ENCODE measurements at places on chromosomes 6 and 20. TPM values are rescaled to one million over a fixed set of nuclear protein-coding genes. Genes with fewer than 3 reads are reported as not detected.

DNA sequence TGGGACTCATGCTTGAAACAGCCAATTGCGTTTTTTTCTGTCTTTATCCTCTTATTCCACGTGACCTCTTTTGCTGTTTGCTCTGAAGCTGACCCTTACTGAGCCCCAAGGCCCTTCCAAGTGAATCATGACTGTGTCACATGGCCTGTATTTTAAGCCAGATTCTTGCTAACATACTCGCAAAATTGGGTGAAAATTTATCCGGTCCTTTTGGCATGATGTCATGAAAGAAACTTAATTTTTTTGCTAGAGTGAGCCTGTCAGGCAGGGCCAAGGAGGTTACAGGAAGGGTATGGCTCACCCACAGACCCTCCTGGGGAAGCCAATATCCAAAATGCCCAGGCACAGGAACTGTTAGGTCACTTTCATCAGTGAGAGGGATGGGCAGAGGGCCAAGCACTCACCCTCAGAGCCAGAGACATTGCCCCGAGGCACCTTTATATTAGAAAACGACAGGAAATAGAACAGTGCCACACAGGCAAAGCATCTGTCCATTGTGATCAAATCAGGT is 296.7 kb downstream of the CDH26 start:
- H3K36me3 ChIP-seq, result no peaks in the 10 kb centered on the region
- peaks cover 27% of the 10 kb centered on the region for H3K27me3 ChIP-seq
- H3K27ac ChIP-seq, result no peak overlapping the region
- no peak overlapping the region for H3K4me3 ChIP-seq

Gene OR2B2
- total RNA-seq, result not detected

GRCh38 chr6:133551847-133552341 is 310.7 kb downstream of the EYA4 start:
- peaks cover 51% of the 10 kb centered on the region for H3K4me1 ChIP-seq
- no peaks in the 10 kb centered on the region for H3K36me3 ChIP-seq
- H3K27me3 ChIP-seq, result no peaks in the 10 kb centered on the region
- peak overlapping the region; percentile 6 for H3K4me3 ChIP-seq

DNA sequence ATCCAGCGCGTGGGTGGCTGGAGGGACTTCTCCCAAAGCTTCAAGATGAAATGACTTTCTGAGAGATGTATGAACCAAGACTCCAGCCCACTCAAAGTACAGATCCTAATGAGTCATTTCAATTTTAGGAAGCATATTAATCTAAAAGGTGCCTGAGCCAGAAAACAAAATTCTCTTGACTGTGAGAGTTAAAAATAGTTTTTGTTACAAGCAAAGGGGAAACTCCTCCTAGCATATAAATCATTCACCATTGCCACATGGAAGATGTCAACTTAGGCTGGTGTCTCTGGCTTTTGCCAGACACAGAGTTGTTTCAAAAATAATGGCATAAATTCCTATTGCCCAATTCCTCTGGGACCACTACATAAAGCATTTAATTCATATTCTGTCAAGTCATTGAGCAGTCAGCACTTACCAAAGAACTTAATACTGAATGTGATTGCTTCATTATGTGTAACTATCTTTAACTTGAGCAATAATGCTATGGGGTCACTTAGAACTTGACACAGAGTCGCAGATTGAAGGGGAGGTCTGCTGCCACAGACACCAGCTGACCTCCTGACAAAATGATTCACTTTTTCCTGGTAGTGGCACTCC is 280.6 kb downstream of the SLC35F1 start:
- H3K27ac ChIP-seq, result peak overlapping the region; percentile 82
- peaks cover 16% of the 10 kb centered on the region for H3K4me1 ChIP-seq

Gene PRDM13
- not detected for total RNA-seq

DNA sequence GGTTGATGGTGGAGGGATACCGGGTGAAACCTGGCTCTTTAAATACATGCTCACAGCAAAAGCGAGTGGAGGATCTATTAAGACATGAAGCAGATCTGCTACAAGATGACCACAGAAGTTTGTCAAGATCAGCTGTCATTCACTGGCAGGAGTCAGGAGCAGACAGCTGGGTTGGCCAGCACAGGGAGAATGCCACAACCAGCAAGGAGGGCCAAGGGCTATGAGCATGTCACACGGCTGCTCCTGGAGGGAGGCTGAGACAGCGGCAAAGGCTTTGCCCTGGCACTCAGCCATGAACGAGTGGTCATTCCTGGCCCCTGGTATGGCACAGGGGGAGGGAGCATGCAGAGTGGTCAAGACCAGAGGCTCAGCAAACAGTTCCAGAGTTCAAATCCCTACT is 77.6 kb downstream of the POPDC3 start:
- no peak overlapping the region for H3K27ac ChIP-seq
- no peak for DNase-seq
- H3K4me1 ChIP-seq, result no peaks in the 10 kb centered on the region

DNA sequence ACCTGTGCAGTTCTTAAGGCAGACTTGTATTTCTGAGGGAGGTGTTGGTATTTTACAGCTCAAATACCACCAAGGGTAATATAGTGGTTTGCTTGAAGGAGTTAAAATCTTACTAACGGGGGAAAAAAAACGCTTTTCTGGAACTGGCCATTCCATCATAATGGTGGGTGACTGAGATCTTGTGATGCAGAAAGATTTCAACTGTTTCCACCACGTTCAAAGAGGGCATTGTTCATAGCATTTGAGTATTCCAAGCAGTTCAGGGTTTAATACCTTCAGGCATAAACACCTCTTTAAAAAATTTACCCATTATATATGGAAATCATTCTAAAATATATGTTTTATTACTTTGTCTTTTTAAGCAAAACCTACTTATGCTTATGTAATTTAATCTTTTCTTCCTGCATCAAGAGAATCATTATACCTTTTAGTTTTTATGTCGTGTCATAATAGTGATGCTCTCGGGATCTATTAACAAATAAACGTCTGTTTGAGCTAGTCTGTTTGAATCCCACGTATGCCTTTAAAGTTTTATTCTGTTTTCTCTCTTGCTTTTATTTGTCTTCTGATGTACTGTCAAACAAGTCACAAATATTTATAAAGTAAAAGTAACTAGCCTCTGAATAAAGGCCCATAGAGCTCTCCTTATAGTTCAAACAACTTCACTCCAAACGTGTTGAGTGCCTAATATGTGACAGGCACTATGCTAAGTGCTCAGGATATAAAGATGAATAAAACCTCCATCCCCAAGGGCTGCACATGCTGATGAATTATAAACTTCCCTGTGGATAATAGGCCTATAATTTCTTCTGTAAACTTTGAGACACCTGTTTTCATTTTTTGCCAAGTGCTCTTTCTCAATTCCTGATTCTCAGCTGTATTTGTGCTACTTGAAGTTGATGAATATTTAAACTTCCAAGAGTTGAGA is 298.8 kb upstream of the FERMT1 start:
- no peak overlapping the region for H3K27ac ChIP-seq
- H3K4me3 ChIP-seq, result no peak overlapping the region
- H3K27me3 ChIP-seq, result peaks cover 4% of the 10 kb centered on the region
- H3K36me3 ChIP-seq, result no peaks in the 10 kb centered on the region

GRCh38 chr20:22160101-22160652 is 424.2 kb downstream of the FOXA2 start:
- H3K27ac ChIP-seq, result no peak overlapping the region
- H3K36me3 ChIP-seq, result no peaks in the 10 kb centered on the region
- no peak for DNase-seq
- H3K4me1 ChIP-seq, result no peaks in the 10 kb centered on the region
- H3K4me3 ChIP-seq, result no peak overlapping the region
- peaks cover 6% of the 10 kb centered on the region for H3K27me3 ChIP-seq
